ENCODE measurements at places on chromosomes 5 and 9. TPM values are rescaled to one million over a fixed set of nuclear protein-coding genes. Genes with fewer than 3 reads are reported as not detected.

The BAAT gene
- polyA plus RNA-seq = 0.22 TPM

The LRRC70 gene
- polyA plus RNA-seq = 4.9 TPM

The ENHO gene
- polyA plus RNA-seq = 2.4 TPM

The TBC1D13 gene
- polyA plus RNA-seq = 35.4 TPM

The LCN9 gene
- not detected for polyA plus RNA-seq

The ZDHHC11 gene
- polyA plus RNA-seq = 11.1 TPM

The ORM2 gene
- not detected for polyA plus RNA-seq

The ARL14EPL gene
- polyA plus RNA-seq = not detected

The DMRT2 gene
- 3.3 TPM for polyA plus RNA-seq

The FCN1 gene
- 5.2 TPM for polyA plus RNA-seq

The DMXL1 gene
- 35.9 TPM for polyA plus RNA-seq

The GRPEL2 gene
- polyA plus RNA-seq = 17.5 TPM

The FGF1 gene
- 20.6 TPM for polyA plus RNA-seq

The KCNT1 gene
- polyA plus RNA-seq = 0.06 TPM

The GPR150 gene
- polyA plus RNA-seq = not detected

The GABRP gene
- 3.6 TPM for polyA plus RNA-seq

The C5orf52 gene
- polyA plus RNA-seq = not detected

The WASHC1 gene
- polyA plus RNA-seq = 39.4 TPM

The CBY3 gene
- polyA plus RNA-seq = 1.1 TPM

The ZNF300 gene
- polyA plus RNA-seq = 38.2 TPM

The NXNL2 gene
- 3.1 TPM for polyA plus RNA-seq

The LMX1B gene
- 19.3 TPM for polyA plus RNA-seq

The LEAP2 gene
- 7.8 TPM for polyA plus RNA-seq

The SLC34A1 gene
- 138 TPM for polyA plus RNA-seq

The TAS2R1 gene
- not detected for polyA plus RNA-seq

The ENTREP1 gene
- 3.9 TPM for polyA plus RNA-seq

The SPOCK1 gene
- polyA plus RNA-seq = 6.4 TPM

The PCDHB7 gene
- 5.4 TPM for polyA plus RNA-seq

The ASTN2 gene
- polyA plus RNA-seq = 14.1 TPM

The PCDHB10 gene
- polyA plus RNA-seq = 9.8 TPM

The ZNF454 gene
- 8.0 TPM for polyA plus RNA-seq

The SV2C gene
- polyA plus RNA-seq = 0.07 TPM

The PRRX2 gene
- polyA plus RNA-seq = 1.2 TPM

The PURA gene
- polyA plus RNA-seq = 14.7 TPM

The PTBP3 gene
- polyA plus RNA-seq = 85.4 TPM

The AIF1L gene
- 376 TPM for polyA plus RNA-seq

The TNFSF15 gene
- 8.0 TPM for polyA plus RNA-seq

The PCDHA5 gene
- 0.24 TPM for polyA plus RNA-seq

The GBGT1 gene
- polyA plus RNA-seq = 2.6 TPM

The IL5 gene
- polyA plus RNA-seq = not detected

The SH2D3C gene
- 17.8 TPM for polyA plus RNA-seq

The RGS14 gene
- 19.1 TPM for polyA plus RNA-seq

The ANKRD34B gene
- 0.33 TPM for polyA plus RNA-seq

The RNF44 gene
- polyA plus RNA-seq = 46.2 TPM

The ADRA1B gene
- polyA plus RNA-seq = 3.1 TPM

The GLRA1 gene
- polyA plus RNA-seq = 0.08 TPM

The AFAP1L1 gene
- 17.5 TPM for polyA plus RNA-seq

The SVEP1 gene
- 7.0 TPM for polyA plus RNA-seq

The RELL2 gene
- polyA plus RNA-seq = 0.77 TPM

The GARIN3 gene
- not detected for polyA plus RNA-seq

The SLC36A2 gene
- polyA plus RNA-seq = 4.7 TPM

The BHMT2 gene
- 58.1 TPM for polyA plus RNA-seq

All from left renal cortex interstitium (tissue), 4 donors.